ENCODE measurements at places on chromosomes 2 and 18. TPM values are rescaled to one million over a fixed set of nuclear protein-coding genes. Genes with fewer than 3 reads are reported as not detected.

The TCF23 gene
- total RNA-seq: not detected

The FHOD3 gene
- total RNA-seq: 5.7 TPM

The CSRNP3 gene
- 1.5 TPM for total RNA-seq

The ZC3H6 gene
- total RNA-seq: 2.4 TPM

The STRN gene
- 31.7 TPM for total RNA-seq

The CCDC121 gene
- total RNA-seq: 2.0 TPM

The DIPK1C gene
- total RNA-seq: not detected
